ENCODE measurements at places on chromosomes 4 and X.

GRCh38 chrX:130296743-130297142 lies 28.0 kb upstream of the ZNF280C start:
- DNase-seq = peak; percentile 56

- no peak for DNase-seq
These were observed 51.2 kb downstream of the TBL1X start for GRCh38 chrX:9515973-9516538.

GRCh38 chr4:14641871-14642270 lies 360.4 kb upstream of the CPEB2 start:
- DNase-seq = peak; percentile 96

- peak; percentile 64 for DNase-seq
These were observed 33.1 kb downstream of the ENPEP start for GRCh38 chr4:110508827-110509710.

Data from A673 (cell line).